ENCODE measurements at places on chromosomes 5 and 9.

- DNase-seq = no peak
Measured at GRCh38 chr5:67149951-67150523, 46.6 kb downstream of the CD180 start.

DNA sequence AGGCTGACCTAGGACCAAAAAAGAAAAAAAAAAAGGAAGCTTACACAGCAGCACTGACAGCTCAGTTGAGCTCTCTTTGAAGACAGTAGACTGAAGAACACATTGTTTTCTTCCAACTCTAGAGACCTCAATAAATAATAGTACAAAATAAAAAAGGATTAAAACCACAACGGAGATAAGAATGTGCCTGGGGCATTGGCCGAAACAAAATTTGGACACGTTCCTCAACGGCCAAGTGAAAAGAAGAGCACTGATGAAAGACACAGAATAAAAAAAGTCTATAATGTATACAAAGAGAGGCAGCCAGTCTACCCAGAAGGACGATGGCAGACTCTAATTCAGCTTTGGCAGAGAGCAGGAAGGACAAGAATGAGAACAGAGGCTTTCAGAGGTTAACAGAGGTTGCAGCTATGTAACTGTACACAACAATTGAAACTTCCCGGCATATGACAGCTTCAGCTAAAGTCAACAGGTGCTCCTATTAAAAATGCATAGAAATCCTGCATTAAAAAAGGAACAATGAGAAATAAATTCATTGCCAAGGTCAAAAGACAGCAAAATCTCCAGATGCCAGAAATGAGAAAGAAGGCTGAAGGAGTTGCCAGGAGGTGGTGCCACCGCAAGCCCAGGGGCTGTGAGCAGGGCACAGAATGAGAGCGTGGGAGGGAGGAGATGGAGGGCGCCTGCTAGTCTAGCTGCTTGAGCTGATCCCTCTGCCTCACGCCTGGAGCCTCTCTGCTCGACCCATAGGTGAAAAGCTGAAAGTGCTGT lies 113.9 kb downstream of the DCP2 start:
- DNase-seq = no peak

- no peak for DNase-seq
Measured at GRCh38 chr5:96324708-96325107, 108.3 kb downstream of the PCSK1 start.

DNA sequence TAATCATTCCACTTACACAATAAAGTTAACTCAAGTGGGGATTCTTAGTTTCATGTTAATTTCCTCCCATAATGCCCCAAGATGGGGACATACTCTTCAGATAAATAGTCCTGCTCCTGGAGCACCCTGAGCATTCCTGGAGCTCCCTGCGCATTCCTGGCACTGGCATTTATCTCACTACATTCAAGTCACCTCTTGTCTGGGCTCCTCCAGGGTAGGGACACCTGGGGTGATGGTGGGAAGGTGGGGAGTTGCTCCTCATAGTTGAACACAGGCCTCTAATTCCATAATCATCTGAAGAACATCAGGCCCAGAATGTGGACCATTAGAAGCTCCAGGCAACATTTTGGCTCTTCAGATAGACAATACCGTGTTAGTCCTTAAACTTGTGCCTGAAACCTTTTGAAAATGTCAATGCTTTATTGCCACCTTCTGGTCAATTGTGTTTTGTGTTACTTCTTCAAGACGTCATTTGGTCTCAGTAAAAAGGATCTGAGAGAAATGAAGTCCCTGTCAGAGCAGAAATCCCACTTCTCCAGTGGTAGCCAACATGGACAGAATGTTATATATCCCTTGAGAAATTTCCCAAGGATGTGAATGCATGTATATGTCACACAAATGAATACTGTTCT lies 14.2 kb upstream of the AGGF1 start:
- no peak for DNase-seq

GRCh38 chr5:116514421-116514970 lies 60.1 kb downstream of the SEMA6A start:
- DNase-seq = no peak

Measured in activated CD4-positive, CD25-positive, alpha-beta regulatory T cell (primary cell).